ENCODE measurements at places on chromosomes 7 and 10.
A peak's percentile ranks its signal among the peaks of the same experiment; 100 is the strongest.

DNA sequence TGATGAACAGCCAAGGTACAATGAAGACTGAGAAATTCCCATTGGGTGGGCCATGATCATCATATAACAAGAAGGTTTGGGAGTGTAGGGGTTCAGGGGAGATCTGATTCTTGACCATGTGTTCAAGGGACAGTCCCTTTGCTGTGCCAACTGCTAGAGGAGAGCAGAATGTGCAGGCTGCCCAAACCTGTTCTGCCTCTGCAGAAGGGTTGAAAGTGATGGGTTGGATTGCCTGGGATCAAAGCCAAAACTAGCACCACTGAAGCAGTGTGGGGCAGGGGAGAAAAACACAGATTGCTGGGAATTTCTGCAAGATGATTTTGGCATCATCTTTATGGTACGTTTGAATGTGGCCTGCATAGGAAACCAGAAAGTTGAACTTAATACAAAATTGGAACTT, 303.9 kb downstream of the OTUD1 start:
- no peak for DNase-seq

- peak; percentile 38 for DNase-seq
Observed at GRCh38 chr7:42233695-42234331, 3.2 kb downstream of the GLI3 start.

- DNase-seq, result no peak
Observed at GRCh38 chr7:16984375-16984774, 102.6 kb upstream of the AGR3 start.

DNA sequence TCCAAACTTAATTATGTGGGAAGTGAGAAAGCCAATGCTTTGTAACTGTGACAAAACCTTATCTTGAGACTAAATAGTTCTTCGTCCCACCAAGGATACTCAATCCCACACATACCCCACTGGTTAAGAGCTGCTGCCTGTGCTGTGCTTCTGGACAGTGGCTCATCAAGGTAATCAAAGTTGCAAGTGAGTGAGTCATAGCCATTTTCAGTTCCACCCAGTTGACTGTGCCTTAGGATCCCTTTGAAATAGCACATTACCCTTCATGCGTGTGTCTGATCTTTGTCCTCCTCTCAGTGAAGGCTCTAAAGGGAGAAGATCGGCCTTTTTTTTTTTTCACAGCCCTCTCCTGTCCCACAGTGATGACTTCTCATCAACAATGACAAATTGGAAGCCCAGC, 706.0 kb upstream of the AUTS2 start:
- no peak for DNase-seq

- DNase-seq, result no peak
Observed at GRCh38 chr7:122311734-122312450, 7.3 kb upstream of the FEZF1 start.

DNA sequence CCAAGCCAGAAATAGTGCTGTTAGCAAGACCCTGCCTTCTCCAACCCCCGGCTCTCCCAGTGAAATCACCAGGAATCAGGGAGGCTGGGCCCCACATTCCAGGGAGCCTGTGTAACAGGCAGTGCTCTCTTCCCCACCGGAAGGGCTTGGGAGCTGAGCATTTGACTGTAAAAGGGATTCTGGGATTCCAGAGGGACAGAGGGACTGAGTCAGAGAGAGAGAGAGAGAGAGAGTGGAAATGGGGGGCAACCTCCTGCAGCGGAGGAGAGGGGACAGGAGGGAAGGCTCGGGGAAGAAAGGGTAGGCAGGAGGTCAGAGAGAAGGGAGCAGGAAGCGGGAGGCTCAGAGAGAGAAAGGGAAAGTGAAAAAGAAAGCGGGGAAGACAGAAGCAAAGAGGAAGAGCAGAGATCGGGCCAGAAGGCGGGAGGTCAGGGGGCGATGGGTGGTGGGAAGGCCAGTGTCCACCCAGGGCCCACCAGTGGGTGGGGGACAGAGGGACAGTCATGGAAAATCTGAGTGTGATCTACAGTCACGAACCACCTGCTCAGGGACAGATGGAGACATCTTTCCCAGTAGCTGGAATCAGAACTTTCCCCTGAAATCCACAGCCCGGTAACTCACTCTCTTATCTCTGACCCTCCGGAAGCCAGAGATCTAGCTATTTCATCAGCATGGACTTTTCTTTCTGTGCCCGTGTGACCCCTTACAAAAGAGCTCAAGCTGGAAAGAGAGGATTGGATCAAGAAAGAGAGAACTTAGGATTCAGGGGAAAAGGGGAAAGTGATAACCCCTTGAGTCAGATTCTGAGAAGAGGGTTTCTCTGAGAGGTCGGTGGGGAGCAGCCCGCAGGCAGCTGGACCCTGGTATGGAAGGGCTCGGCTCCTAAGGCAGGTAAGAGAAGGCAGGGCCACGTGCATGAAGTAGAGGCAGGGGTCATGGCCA, 4.6 kb upstream of the SERPINE1 start:
- DNase-seq, result peak; percentile 100

GRCh38 chr7:149196151-149196704, 882 bp downstream of the ZNF282 start:
- DNase-seq, result peak; percentile 10

GRCh38 chr7:2411815-2412586, 8.6 kb downstream of the CHST12 start:
- DNase-seq, result no peak

DNA sequence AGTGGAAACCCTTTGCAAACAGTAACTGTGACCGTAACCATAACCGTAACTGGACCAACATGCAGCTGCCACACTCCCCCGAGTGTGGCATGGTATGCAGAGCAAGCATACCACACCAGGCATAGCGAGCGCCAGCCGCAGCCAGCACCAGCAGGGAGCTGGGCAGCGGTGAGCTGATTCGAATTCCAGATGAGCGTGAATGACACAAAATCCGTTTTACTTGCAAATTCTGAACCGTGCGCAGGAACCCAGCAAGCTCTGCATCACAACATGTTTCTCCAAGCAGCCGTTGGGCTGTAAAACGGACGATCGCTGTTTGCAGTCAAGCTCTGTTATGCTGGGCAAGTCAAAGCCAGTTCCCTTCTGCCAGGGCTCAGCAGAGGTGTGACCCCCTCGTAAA, 111.1 kb downstream of the OAT start:
- DNase-seq, result no peak

- no peak for DNase-seq
Observed at GRCh38 chr7:74653686-74654181, 3.8 kb upstream of the GTF2I start.

DNA sequence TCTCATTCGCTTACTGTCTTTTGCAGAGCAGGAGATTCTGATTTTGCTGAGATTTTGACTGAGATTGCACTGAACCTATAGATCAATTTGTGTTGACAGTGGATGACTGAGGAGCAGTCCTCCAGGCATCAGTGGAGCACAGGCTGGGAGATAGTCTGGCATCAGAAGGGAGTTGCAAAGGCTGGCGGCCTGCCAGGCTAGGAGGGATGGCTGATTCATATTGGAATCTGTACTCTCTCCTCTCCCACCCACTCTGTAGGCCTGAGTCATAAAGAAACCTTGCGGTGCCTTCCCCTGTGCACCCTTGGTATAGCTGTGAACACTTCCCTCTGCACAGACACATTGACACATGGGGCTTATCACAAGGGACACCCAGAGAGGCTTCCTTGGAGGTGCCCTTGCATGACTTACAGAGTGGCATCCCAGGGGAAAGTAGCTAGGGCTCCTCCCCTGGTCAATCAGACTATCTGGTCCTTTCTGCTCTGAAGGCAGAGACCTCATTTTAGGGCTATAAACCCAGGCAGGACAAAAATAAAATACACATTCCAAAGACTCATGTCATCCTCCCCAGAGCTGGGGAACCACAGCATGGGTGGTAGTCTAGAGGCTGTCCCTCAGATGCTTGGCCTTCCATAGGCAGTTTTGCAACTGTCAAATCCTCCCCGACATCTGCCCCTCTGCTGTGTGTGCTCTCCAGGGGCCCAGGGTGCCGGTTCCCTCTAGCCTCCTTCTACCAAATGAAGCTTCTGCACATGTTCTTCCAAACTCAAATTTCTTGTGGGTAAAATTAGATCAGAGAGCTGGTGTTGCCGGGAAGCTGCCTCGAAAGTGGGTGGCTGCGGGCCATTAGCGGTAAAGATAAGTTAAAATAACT, 37.4 kb upstream of the EEPD1 start:
- DNase-seq, result peak; percentile 99

DNA sequence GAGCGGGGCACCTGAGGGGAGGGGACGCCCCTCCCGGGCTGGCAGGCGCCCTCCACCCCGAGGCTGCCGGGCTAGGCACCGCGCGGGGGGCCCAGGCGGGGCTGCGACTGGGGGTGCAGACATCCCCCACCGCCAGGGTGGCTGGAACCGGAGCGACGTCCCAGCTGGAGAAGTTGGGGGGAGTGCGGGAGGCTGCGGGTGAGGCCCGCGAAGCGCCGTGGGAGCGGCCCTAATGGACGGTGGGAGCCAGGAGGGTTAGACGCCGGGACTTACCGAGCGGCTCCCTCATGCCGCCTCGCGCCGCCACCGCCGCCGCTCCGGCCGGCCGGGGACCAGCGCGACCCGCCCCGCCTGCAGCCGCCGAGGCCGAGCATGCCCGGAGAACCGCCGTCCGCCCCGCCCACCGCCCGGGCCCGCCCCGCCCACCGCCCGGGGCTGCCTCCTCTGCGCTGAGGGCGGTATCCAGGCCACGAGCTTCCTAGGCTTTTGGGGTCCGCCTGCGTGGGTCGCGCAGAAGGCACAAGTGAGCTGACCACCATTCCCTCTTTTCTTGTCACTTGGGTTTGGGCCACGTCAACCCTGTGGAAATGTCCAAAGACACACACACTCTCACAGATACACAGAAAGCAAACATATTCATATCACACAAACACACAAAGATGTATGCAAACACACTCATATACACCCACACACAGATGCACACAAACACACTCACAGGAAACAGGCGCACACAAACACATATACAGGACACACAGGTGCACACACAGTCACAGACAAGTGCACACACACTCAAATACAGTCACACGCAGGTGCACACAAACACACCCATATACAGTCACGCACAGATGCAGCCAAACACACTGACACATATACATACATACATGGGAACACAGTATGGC, at the start of gene JCAD:
Gene JCAD (minus strand): TSS at position 378 of the 899 bp plus-strand sequence. CDS start 11,774 bp downstream, outside the sequence.
- DNase-seq, result peak; percentile 56

- no peak for DNase-seq
Observed at GRCh38 chr10:110330675-110331074, 26.0 kb upstream of the SMNDC1 start.

DNA sequence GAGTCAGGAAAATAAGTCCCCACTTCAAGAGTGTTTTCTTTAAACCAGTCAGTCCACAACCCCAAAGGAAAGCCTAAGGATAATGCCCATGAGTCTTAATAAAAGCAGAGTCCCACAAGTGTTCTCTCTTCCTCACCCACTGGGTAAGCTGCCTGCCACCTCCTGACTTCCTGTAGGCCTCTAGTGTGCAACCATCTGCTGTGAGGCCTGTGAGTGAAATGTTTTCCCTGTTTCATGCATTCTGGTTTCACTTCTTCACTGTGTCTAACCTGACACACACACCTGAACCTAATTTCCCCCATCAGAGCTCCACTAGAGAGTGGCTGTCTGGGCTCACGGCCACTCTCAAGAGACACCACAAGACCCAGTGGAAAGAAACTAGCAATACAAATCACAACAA, 38.9 kb upstream of the GDF10 start:
- no peak for DNase-seq

- DNase-seq, result peak; percentile 42
Observed at GRCh38 chr7:137850972-137851945, 4.5 kb upstream of the DGKI start.

GRCh38 chr10:18204039-18204835, 64.0 kb downstream of the CACNB2 start:
- no peak for DNase-seq

GRCh38 chr7:11313801-11314200, 340.1 kb downstream of the PHF14 start:
- DNase-seq, result no peak

DNA sequence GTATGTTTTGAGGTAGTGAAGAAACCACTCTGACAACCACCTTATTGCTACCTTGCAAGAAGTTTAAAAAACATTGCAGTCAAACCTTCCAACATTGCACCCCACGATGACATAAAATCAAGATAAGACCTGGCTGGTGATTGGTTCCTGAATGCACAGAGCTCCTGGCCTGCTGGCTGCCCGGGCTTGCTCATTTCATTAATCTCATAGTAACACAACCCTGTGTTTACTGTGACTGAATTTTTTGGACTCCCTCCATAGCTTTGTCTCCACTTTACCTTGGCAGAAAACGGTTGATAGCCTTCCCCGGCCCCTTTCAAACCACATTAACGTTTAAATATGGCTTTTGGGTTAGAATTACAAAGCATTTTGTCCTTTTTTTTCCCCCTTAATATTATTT, 27.5 kb downstream of the VWA2 start:
- DNase-seq, result no peak

DNA sequence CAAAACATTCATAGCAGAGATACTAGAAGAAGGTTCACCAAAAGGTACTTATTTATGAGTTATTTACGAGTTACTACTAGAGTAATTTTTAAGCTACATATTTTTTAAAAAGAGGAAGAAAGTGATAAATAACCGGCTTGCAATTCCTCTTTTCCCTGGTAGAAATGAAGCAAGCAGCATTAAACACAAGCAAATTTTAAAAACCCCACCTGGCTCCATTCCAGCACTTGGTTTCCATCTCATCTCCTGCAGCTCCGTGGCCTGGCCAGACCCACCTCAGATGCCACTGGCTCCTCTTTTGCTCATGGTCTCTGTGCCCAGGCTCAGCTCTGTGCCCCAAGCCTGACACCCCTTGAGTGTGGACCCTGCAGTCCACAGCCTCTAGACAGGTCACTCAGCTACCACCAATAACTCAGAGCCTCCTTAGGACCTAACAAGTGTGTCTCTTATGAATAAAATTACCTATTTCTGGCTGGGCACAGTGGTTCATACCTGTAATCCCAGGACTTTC, 479.5 kb downstream of the TNS3 start:
- DNase-seq, result no peak

DNA sequence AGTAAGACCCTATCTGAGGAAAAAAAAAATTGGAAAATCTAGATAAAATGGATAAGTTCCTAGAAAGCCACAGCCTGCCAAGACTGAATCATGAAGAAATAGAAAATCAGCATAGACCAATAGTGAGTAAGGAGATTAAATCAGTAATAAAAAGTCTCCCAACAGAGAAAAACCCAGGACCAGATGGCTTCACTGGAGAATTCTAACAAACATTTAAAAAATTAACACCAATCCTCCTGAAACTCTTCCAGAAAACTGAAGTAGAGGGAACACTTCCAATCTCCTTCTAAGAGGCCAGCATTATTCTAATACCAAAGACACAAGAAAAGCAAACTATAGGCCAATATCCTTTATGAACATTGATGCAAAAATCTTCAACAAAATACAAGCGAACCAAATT, 8.8 kb upstream of the LIMK1 start:
- DNase-seq, result no peak

DNA sequence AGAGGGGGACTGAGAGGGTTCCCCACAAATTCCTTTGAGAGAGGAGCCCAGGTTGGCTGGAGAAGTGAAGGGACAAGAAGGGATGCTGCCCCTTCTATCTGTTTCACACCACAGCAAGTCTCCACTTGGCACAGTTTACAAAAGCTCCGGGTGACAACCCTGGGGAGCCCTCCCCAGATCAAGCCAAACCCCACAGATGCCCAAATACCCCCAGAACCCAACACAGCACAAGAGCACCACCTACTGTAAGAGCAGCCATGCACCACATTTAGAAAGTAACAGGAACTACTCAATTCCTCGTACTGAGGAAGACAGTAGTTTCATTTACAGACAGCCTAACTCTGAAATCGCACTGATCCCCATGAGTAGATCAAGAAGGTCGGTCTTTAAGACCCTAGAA, 67.8 kb upstream of the ATP6V0A4 start:
- DNase-seq, result no peak

GRCh38 chr7:130823060-130823459, 89.1 kb upstream of the KLF14 start:
- DNase-seq, result peak; percentile 19

GRCh38 chr10:77943121-77943901, 16.8 kb upstream of the DLG5 start:
- peak; percentile 82 for DNase-seq

All from EL (cell line).